ENCODE measurements at places on chromosomes 7 and 10.
A peak's percentile ranks its signal among the peaks of the same experiment; 100 is the strongest.

DNA sequence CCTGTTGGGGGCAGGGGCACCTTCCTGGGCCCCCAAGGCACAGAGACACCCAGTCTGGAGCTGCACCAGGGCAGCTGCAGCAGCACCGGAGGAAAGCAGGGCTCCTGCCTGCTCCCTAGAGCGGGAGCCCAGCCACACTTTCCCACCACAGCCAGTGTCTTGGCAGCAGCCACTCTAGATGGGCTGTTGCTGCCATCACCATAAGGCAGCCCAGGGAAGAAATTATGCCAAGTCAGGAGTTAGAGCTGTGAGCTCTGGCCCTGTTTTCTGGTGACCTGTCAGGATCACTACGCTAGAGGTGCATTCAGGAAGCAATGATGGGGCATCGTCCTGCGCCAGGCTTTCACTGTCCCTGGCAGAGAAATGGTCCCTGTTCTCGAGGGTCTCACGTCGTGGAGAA, 38.0 kb upstream of the ZNRF2 start:
- no peak for DNase-seq

DNA sequence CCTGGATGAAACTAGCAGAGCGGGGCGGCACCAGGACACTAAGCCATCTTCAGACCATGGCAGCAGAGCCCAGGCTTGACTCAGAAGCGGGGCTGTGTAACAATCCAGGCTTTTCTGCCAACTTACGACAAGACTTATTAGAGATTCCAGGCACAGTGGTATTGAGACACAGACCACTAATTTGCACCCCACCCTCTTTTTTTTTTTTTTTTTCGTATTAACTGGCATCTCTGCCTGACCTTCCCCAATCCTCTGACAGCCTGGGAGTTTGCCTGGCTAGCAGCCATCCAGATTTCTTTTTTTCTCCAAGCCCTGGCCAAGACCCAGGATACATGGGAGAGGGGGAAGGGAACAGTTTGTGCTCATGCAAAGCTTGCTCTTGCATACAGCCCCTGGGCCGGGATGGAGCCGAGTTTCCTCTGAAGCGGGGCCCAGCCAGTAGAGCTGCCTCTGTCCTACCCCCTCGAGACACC, 182.4 kb downstream of the PLXNA4 start:
- no peak for DNase-seq

- no peak for DNase-seq
Measured at GRCh38 chr10:64394744-64395143, 873.5 kb downstream of the REEP3 start.

DNA sequence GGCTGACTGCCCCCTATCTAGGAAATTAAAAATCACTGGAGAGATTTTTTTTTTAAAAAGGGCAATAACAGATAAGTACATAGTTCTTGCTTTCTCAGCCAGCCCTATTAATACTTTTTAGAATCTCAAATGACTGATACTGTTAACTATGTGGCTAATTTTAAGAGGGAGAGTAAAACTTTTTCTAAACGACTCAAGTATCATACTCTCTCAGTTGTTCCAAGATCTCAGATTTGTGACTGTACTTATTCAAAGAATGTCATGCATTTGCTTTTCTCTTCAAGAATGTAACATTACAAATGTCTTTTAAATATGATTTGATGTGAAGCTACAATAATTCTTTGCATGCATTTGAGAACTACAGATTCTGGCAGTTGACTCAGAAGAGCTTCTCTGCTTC, 55.4 kb upstream of the RAB11FIP2 start:
- no peak for DNase-seq

- DNase-seq: no peak
Measured at GRCh38 chr7:120760050-120760449, 97.9 kb downstream of the TSPAN12 start.

GRCh38 chr10:132861116-132861691, 75.3 kb upstream of the NKX6-2 start:
- DNase-seq: peak; percentile 8

DNA sequence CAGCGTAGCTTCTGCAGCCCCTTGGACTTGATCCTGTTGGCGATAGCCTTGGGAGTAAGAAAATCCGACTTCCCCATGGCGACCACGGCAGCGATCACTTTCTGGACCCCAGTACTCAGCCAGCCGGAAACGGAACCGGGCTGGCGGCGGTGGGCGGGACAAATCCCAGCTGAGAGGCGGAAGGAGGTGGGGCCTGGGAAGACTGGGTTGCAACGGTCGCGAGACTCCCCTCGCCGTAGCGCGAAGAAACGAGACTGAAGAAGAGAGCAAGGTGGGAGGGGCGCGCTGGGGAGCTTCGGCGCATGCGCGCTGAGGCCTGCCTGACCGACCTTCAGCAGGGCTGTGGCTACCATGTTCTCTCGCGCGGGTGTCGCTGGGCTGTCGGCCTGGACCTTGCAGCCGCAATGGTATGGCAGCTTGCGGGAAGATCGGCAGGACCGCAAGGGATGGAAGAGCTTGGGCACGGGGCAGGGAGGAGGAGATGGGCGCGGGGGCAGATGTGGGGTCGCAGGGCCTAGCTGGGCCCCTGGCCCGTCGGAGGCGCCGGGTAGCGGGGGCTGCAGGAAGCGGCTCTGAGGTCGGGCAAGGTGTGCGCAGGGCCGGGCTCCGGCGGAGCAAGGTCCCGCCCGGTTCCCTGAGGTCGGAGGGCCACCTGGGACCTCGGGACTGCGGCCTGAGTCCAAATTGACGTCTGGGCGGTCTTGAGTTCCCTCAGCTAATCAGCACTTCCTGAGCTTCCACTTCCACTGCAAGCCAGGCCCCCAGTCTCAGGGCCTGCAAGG, at the start of the genes ATP5F1C and KIN:
ATP5F1C (plus strand) TSS at position 321 of the 782 bp plus-strand sequence; CDS start at position 352, 31 bp downstream.
KIN (minus strand) TSS at position 137 of the 782 bp plus-strand sequence; CDS start at position 77, 60 bp downstream.
- peak; percentile 98 for DNase-seq

DNA sequence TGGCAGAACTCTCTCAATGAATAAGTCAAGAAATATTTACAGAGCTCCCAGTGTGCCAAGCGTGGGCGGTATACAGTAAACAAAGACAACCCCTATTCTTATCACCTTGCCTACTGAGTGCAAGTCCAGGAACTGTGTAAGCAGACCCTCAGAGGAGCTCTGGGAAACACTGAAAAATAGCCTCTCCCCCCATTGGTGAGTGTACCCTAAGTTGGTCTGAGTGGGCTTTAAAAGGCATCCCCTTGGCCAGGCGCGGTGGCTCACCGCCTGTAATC, 1.2 kb downstream of the DYDC2 start:
- no peak for DNase-seq

GRCh38 chr7:109893231-109893630, 1197.7 kb upstream of the LRRN3 start:
- no peak for DNase-seq

GRCh38 chr10:24842856-24843255, 109.5 kb downstream of the PRTFDC1 start:
- no peak for DNase-seq

DNA sequence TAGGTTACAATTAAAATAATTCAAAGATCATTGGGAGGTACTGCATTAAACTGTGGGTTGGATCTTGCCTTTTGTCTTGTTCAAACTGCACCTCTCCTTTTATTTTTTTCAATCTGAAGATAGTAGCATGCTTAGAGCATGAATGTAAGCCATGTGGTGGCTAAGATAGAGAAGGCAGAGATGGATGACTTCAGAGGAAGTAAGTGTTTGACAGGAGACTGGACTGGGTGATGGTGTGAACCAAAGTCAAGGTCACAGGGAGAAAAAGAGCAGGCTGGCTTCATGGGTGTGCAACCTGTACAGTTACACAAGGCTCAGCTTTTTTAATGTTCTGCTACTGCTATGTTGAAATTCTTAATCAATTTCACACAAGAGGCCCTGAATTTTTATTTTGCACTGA, 85.6 kb downstream of the ZEB1 start:
- no peak for DNase-seq

DNA sequence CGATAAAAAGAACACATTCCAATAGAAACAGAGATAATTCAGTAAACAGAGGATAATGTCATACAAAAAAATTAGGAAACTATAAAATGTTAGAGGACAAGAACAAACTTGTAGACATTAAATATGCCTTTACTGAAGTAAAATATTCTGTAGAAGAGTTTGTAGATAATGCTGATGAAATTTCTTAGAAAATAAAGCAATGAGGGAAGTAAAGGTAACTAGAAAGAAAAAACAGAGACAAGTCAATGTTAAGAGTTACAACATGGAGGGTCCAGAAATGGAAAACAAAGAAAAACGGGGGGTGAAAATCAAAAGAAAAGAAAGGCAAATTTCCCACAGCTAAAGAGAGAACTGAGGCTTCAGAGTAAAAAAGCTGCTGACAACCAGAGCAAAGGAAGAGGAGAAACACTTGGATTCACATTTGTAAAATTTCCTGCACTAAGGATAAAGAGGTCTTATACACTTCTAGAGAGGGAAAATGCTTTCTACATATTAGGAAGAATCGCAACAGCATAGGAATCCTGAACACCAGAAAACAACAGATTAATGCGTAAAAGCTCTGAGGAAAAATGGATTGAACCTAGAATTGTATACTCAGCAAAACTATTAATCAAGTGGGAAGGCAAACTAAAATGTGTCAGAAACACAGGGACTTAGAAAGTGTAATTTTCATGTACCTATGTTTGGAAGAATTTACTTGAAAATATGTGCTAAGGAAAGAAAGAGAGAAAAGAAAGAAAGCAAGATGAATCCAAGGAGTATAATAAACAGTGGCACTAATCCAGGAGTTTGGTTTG, 55.0 kb upstream of the AGR3 start:
- DNase-seq: no peak
